ENCODE measurements at places on chromosomes 4 and X. TPM values are rescaled to one million over a fixed set of nuclear protein-coding genes. Genes with fewer than 3 reads are reported as not detected.

SMIM10L2A gene
- 6.0 TPM for total RNA-seq

TGIF2LX gene
- total RNA-seq = not detected

LANCL3 gene
- 2.5 TPM for total RNA-seq

HTRA3 gene
- total RNA-seq = 44.8 TPM

CABS1 gene
- not detected for total RNA-seq

P2RY10 gene
- total RNA-seq = 0.22 TPM

USP17L5 gene
- not detected for total RNA-seq

REELD1 gene
- total RNA-seq = not detected

IQCM gene
- total RNA-seq = not detected

PLS3 gene
- 90.3 TPM for total RNA-seq

SPIN2A gene
- total RNA-seq = 2.0 TPM

PCSK1N gene
- 46.4 TPM for total RNA-seq

ZCCHC4 gene
- total RNA-seq = 38.0 TPM

CYSLTR1 gene
- 5.2 TPM for total RNA-seq

ADGRL3 gene
- total RNA-seq = 134 TPM

OTUD5 gene
- total RNA-seq = 35.0 TPM

SSX3 gene
- not detected for total RNA-seq

MUC7 gene
- 0.44 TPM for total RNA-seq

CXCL11 gene
- total RNA-seq = not detected

DCK gene
- 37.0 TPM for total RNA-seq

P2RY8 gene
- 1.4 TPM for total RNA-seq

GLUD2 gene
- total RNA-seq = 3.7 TPM

ETDA gene
- not detected for total RNA-seq

CDKL2 gene
- total RNA-seq = 8.1 TPM

AMOT gene
- total RNA-seq = 30.5 TPM

PLP1 gene
- total RNA-seq = 123 TPM

SHROOM3 gene
- total RNA-seq = 51.4 TPM

PHOX2B gene
- total RNA-seq = 0.55 TPM

DDX60 gene
- 14.8 TPM for total RNA-seq

SOWAHD gene
- total RNA-seq = 0.49 TPM

Data from camera-type eye (tissue), 1 donor.